ENCODE measurements at places on chromosomes 16 and 17.

- DNase-seq: no peak
These were observed 12.9 kb downstream of the GJD3 start for GRCh38 chr17:40351359-40352236.

GRCh38 chr16:73605309-73605708, 557.4 kb upstream of the ZFHX3 start:
- no peak for DNase-seq

DNA sequence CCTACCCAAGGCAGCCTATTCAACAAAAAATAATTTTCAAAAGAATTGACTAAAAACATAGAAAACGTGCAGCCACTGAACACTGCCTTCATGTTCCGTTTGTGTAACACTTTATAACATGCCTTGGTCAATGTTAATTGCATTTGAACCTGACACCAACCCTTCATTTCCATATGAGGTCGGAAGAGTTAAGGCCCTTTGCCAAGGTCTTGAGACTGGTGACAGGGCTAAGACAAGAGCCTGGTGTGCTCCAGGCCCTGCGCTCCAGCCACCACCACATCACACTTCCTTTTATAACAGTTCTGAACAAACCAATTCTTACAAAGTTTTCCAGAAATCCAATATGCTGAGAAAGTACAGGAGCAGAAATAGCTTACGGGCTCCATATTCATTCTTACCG, 4.2 kb downstream of the BBS2 start:
- no peak for DNase-seq

DNA sequence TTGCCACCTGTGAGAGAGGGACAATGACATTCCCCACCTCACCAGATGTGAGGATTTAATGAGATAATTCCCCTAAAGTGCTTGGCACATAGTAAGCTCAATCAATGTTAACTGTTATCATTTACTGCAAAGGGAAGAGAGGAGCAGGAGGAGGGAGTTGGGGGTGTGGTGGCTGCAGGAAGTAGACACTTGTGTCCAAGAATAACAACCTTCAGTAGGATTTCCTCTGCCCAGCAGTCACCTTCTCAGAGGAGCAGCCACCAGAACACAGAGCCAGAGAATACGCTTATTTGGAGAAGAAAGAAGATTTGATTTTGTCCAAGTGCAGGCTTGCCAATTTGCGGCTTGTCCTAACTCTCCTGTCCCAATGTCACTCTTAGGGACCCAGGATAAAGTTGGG, 10.2 kb downstream of the CBX4 start:
- DNase-seq: no peak

GRCh38 chr16:85188822-85189672, 76.8 kb upstream of the CIBAR2 start:
- no peak for DNase-seq

- no peak for DNase-seq
These were observed 13.6 kb downstream of the ZC3H7A start for GRCh38 chr16:11783319-11784037.

- no peak for DNase-seq
These were observed 174.1 kb downstream of the COPRS start for GRCh38 chr17:31684901-31685300.

- DNase-seq: no peak
These were observed 27.4 kb downstream of the EMP2 start for GRCh38 chr16:10552998-10553491.

DNA sequence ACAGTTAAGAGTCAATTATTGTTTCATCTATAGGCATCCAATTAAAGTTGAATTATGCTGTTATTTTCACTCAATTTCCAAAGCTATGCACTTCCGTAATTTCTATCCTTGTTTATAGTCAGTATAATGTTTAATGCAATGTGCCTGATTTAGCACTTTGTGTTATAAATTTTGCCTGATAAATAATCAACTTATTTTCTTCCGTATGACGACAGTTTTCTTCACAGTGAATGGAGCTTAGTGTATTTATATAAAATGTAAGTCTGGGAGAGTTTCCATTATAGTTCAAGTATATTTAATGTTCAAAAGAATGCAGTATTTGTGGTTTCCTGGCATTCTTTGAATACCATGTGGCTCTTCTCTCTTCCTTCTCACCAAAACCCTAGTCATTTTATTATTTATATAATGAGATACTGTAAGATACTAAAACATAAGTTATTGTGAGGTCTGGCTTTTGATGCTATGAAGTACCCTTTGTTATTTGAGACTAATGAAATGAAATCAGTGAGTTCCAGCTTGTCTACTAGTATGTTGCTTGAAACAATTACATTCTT, 240.6 kb downstream of the PRKCA start:
- DNase-seq: no peak

GRCh38 chr16:54923055-54923473, 7.6 kb upstream of the IRX5 start:
- DNase-seq: no peak

GRCh38 chr17:51662204-51663056, 402.1 kb downstream of the UTP18 start:
- no peak for DNase-seq

DNA sequence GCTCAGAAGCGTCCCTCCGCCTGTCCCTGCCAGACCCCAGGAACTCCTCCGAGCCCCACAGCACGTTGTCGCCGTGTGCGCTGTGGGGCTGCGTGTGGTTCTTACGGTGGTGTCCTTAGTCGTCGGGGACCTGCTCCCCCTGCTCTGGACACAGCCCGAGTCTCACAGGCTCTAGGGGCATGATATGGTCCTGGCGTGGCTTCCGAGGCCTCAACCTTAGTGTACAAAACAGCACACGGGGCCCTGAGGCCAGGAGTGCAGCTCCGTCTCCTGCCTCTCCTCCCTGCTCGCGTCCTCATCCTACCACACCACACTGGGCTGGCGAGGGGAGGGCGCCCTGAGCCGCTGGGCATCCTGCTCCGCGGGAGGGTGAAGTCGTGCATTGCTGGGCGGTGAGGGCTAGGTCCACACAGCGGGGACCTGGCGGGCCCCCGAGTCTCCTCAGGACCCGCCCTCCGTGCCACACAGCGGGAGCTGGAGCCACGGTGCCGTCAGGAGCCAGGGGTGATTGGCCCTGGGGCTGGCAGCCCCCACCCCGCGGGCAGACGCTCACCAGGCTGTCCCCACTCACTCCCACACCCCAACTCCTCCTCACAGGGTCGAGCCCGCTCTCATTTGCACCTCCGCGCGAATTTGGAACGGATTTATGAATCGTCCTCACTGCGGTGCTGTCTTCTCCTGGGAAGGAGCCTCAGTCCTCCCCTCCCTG, 1.2 kb upstream of the MAFG start:
- DNase-seq: no peak

DNA sequence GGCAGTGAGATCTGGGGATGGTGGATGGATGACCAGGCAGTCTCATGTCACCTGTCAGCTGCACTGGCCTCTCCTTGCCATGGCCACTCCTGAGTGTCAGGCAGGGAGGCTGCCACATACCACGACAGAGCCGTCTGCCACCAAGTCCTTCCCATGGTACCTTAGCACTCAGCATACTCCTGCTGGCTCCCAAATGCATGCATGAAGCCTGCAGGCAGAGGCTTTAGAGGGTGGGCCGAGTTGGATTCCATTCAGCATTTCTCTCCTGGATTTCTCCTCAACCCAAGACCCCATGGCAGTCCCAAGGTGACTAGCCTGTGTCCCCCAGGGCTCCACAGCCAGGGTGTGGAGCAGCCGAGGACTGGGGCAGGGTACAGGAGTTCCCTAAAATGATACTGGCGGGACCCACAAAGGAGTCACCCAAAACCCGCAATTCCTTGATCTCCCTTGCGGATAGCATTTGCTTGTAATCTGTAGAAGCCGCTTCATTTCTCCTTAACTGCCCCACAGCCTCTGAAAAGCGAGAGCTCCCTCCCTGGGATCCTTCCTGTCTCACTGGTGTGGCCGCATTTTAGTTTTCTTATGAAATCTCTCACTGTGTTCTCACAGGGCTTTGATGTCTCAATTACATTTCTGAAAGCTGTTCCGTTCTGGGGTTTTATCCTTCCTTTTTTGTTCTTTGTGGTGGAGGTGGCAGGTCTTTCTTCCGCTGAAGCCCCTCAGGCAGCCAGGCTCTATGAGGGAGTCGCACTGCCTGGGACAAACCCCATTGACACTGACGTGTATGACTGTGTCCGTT, 141.4 kb downstream of the SOCS1 start:
- no peak for DNase-seq

DNA sequence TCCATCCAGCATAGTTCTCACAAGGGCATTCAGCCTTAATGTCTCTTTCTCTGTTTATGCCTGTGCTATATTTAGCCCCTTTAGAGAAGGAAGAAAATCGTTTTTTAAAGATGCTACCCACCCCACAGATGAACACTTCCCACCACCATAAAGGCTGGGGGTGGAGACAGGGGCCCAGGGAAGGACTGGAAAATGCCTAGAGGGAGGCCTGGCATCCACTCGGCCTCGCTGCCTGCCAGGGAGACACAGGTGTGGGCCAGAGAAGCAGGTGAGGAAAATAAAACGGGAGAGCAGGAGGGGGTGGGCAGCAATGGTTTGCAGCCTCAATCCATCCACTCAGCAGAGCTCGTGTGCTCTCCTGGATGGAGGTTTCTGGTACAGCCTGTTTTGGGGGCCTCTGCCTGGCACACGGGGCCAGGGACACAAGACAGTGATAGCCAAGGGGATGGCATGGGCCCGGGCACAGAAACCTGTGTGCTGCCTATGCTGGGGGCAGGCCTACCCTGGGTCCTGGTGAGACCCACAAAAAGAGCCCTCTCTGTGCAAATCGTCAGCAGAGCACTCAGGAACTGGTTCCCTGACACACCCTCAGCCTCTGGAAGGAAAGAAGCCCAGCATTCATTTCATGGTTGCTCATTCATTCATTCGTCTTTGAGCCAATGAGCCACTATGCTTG, 121.4 kb downstream of the C16orf78 start:
- no peak for DNase-seq

GRCh38 chr17:74361230-74362068, at the start of gene BTBD17:
BTBD17 (minus strand) TSS chr17:74361868; CDS start chr17:74361819, 49 bp downstream.
- no peak for DNase-seq

- no peak for DNase-seq
These were observed 75.2 kb downstream of the KATNIP start for GRCh38 chr16:27625050-27625697.

DNA sequence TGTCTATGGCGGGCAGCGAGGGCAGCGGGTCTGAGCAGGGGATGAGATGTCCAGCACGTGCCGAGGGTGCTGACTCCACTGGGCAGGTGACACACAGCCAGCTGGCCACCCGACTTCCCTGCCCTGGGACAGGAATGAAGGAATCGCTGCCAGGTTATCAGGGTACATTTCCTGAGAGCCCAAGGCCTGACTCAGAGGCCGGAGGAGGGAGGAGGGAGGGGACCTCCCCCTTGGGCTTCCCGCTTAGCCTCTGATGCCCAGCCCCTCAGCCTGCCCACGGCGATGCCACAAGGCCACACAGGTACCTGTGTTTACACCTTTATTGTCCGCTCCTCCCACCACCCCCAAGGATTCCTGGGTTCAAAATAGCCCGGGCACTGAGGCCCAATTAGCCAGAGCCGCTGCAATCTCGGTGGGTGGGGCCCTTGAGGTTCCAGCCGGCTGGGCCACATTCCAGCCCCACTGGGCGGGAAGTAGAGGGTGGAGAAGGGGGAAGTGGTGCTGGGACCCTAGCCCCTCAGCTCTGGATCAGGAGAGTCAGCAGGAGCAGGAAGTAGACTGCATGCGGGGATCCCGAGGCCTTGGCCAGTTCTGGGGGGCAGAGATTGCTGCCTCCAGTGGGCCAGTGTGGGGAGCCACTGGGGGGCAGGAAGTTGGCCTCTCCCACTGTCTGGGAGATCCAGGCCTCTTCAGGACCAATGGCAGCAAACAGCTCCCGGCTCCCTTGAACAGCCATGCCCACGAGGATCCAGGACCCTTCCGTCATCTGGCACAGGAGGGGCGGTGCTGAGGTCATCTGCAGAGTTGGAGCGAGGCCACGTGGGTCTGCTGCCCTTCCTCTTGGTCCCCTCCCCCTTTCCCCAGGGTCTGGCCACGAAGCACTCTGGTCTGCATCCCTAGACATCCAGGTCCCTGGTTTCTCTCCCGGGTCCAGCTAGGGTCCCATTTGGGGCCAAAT, 3.4 kb upstream of the PRSS8 start:
- DNase-seq: no peak

- no peak for DNase-seq
These were observed 321.2 kb upstream of the SOX9 start for GRCh38 chr17:71799657-71800056.

DNA sequence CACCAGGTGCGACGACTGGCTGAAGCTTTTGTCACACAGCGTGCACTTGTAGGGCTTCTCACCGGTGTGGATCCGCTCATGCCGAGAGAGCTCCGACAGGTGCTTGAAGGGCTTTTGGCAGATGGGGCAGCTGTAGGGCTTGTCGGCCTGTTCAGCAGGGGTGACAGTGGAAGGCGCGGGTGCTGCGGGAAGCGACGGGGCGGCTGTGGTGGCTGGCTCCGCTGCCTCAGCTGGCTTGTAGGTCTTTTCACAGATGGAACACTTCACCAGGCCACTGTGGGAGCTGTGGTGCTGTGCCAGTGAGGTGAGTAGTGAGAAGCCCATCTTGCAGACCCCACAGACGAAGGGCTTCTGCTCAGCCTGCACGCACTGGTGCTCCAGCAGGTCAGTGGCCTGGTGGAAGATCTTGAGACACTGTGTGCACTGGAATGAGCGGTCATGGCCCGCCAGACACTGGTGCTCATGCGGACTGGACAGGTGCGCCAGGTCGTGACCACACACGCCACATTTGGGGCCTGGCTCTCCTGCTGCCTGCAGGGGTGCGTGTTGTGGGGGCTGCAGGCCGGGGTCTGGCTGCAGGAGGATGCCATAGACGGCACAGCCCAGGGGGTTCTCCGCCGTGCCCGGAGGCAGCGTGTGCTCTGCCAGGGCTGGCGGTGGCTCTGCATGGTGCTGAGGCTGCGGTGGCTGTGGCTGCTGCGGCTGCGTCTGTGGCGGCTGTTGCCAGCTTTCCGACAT, 2.8 kb downstream of the ZNF319 start:
- DNase-seq: no peak

- DNase-seq: no peak
These were observed 26.1 kb upstream of the NPTX1 start for GRCh38 chr17:80502578-80502877.

- DNase-seq: no peak
These were observed at the start of gene USP22 for GRCh38 chr17:21042458-21043295. USP22 (minus strand) TSS chr17:21043011; CDS start chr17:21042835, 176 bp downstream.

- DNase-seq: no peak
These were observed 11.7 kb upstream of the MYH3 start for GRCh38 chr17:10668775-10669174.

Measured in mesothelial cell of epicardium (in vitro differentiated cells).